ACHN (cell line): ENCODE measurements at places on chromosomes 13 and 19.
A peak's percentile ranks its signal among the peaks of the same experiment; 100 is the strongest.

DNA sequence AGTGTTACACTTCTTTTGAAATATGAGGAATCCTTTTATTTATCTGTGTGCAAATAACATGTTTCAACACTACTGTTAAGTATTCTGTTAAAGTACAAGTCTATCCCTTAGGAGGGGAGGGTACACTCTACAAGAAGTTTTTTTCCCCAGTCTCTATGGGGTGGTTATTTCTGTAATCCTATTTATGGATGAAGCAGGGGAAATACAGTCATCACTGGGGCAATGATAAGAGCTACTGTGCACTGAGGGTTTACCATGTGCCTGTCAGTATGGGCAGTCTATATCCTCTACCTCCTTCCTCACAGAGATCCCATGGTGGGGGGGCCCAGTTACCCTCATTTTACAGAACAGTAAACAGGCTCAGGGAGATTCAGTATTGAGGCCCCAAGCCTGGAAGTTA, 16.6 kb upstream of the TRIM13 start:
- DNase-seq: no peak

DNA sequence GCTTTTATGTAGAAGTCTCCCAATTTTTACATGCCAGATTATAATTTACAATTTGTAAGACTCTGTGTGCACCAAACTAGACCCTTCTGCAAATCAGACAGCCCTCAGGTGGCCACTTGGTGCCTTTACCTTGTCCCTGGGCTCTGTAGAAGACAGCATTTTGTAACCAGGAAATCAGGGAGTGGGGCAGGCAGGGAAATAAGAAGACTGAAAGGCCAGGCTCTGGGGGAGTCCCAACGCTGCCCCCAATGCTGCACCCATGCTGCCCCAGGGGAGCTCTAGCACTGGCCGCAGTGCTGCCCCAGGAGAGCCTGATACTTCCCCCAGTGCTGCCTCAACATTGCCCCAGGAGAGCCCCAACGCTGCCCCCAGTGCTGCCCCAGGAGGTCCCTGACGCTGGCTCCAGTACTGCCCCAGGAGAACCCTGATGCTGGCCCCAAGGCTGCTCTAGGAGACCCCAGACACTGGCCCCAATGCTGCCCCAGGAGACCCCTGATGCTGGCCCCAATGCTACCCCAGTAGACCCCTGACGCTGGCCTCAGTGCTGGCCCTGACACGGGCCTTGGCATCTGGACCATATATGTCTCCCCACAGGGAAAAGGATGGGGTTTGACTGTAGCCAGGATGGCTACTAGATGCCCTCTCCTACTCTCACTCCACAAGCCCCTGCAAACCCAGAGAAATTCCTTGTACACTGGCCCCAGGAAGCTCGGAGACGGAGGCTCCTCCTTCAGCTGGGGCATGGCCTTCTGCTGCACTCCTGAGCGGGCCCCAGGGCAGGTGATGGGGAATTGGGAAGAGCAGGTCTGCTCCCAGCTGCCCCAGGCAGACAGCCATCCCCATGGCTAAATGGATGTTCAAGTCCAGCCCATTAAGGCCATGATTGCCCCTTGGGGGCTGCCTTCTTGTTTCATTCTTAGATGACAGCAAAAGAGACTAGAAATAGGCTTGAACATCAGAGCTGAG, 23.6 kb downstream of the VSTM2B start:
- no peak for DNase-seq

- peak; percentile 16 for DNase-seq
These were observed 11.1 kb downstream of the PDE4A start for GRCh38 chr19:10431254-10431942.

GRCh38 chr13:80305737-80306136, 35.2 kb downstream of the SPRY2 start:
- no peak for DNase-seq

DNA sequence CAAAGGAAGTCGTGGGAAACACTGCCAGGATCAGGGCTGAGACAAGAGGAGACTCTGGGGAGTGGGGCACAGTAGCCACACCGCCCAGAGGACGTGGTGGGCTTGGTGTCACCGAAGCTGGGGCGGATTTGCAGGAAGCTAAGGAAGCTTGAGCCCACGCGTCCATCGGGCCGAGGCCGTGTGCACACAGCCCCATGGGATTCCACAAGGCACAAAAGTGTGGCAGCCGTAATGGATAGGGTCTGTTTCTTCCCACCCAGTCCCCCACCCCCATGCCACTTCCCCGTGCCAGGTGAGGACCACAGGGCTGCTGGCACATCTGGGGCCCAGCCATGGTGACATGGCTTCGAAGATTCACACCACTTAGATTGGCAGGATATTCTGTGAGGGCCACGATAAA, 153.2 kb upstream of the SPACA7 start:
- no peak for DNase-seq

DNA sequence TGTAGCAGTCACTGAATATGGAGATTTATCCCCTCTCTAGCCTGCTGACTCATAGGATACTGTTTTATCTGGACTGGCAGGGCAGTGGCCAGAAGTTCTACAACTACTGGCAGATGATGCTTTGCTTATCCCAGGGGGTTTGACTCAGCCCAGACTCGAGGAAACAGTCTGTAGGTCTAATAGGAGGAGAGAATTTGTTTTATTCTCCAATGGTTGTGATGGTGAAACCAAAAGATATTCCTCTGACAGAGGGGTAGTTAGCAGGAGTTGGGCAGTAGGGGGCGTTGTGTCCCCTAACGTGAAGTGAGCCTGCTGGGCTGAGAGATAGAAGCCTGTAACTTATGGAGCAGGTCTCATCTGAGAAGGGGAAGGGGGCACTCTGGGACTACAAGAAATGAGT, 74.9 kb downstream of the WTIP start:
- DNase-seq: peak; percentile 9

GRCh38 chr13:33610438-33611120, 207.4 kb upstream of the RFC3 start:
- no peak for DNase-seq

- no peak for DNase-seq
These were observed 92.6 kb upstream of the PEG3 start for GRCh38 chr19:56933014-56933705.

GRCh38 chr13:92843549-92843948, 383.1 kb upstream of the GPC6 start:
- peak; percentile 73 for DNase-seq

GRCh38 chr13:81493144-81493543, 1152.2 kb upstream of the SPRY2 start:
- no peak for DNase-seq

DNA sequence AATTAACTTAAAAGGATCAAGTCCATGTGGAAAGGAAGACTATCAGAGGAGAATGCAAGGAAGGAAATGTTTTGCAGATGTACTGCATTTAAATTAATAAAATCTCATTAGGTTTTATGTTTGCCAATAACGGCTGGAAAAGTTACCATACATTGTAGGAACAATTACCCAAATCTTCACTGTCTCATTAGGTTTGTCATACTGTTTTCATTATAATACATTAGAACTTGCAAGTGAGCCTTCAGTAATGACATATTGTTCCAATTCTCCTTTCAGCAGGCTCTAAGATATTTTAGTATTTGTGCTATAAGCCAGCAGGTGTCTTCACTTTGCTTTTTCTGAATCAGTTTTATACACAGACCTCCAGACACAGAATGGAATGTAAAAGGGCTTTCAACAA, 661.6 kb upstream of the KLHL1 start:
- DNase-seq: no peak

DNA sequence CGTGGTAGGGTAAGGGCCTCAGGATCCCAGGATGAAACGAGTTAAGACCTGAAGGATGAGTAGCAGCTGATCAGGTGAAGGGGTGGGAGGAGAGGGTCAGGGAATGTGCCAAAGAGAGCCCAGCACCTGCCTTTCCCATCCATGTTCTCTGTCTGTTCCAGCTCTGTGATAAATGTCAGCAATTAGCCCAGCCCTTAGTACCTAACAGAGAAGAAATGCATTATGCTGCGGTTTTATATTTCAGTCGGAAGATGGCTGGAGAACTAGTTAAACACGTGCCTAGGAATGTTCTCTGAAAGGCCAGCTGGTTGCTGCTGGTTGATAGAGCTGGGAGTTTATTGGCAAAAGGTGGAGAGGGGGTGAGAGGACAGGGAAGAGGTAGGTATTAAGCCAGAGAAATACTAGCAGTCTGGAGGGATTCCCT, 268.2 kb downstream of the SHISA2 start:
- no peak for DNase-seq

- no peak for DNase-seq
These were observed 37.5 kb upstream of the ZNRF4 start for GRCh38 chr19:5417495-5418436.

- peak; percentile 96 for DNase-seq
These were observed 36.1 kb downstream of the ACTN4 start for GRCh38 chr19:38683393-38684077.

DNA sequence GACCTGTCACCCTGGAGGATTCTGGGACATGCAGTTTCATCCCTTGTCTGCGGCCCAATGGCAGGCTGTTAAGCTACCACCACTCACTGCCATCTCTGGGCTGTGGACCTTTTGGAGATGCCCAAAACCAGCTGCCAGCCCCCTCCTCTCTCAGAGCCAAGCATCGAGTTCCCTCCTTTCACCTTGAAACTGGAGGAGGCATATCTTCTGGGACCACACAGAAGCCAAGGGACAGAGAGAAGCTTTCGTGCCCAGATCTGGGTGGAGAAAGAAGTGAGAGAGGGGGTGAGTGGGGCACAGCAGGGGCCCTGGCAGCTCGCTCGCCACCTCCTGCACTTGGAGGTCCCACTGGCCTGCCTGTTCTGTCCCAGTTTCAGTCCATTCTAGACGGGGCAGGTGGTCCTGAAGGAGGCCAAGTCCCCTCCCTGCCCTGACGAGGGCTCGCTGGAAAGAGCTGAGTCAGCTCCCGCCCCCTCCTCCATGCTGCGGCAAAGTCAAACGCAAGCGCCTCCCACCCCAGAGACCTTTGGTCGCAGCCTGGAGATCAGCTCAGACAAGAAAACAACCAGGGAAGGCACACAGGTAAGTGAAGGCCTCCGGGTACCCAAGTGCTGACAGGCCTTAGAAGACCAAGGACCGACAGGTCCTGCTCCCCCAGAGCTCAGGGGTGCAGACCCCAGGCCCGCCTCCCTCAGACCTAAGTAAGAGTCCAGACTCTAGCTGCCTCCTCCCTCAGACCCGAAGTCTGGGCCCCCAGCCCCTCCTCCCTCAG, 3.8 kb downstream of the BCAT2 start:
- peak; percentile 35 for DNase-seq

DNA sequence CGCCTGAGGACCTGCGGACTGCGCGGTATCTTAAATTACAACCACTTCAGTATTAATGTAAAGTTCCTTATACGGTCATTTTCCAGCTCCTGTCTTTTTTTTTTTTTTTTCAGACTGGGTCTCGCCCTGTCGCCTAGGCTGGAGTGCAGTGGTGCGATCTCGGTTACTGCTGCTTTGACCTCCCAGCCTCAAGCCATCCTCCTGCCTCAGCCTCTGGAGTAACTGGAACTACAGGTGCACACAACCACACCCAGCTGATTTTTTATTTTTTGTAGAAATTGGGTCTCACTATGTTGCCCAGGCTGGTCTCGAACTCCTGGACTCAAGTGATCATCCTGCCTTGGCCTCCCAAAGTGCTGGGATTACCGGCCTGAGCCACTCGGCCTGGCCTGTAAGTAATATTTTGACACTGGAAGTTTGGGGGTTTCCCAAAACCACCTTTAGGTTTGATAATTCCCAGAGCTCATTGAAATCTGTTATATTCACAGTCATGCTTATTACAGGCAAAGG, 406 bp upstream of the EID2B start:
- no peak for DNase-seq

GRCh38 chr13:30895773-30896172, 10.3 kb upstream of the MEDAG start:
- no peak for DNase-seq

- peak; percentile 78 for DNase-seq
These were observed 15.0 kb upstream of the PGLS start for GRCh38 chr19:17496337-17496997.
